ENCODE measurements at places on chromosomes 13 and 19. TPM values are rescaled to one million over a fixed set of nuclear protein-coding genes. Genes with fewer than 3 reads are reported as not detected.

ADAT3 gene
- total RNA-seq = 5.9 TPM

GRCh38 chr19:44611812-44612295, 1.5 kb upstream of the IGSF23 start:
- no peak for DNase-seq
- no peak overlapping the region for H3K27ac ChIP-seq
- H3K36me3 ChIP-seq = no peaks in the 10 kb centered on the region
- H3K27me3 ChIP-seq = no peaks in the 10 kb centered on the region
- no peak overlapping the region for H3K4me3 ChIP-seq
- H3K4me1 ChIP-seq = peaks cover 15% of the 10 kb centered on the region

DNA sequence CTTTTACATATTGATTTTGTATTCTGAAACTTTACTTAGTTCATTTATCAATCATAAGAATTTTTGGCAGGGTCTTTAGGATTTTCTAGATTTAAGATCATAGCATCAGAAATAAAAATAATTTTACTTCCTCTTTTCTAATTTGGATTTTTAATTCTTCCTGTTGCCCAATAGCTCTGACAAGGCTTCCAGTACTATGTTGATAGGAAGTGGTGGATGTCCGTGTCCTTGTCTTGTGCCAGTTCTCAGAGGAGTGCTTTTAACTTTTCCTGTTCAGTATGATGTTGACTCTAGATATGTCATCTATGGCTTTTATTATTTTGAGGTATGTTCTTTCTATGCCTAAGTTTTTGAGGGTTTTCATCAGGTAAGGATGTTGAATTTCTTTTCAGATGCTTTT, 7.7 kb upstream of the KIR2DL4 start:
- H3K27ac ChIP-seq = no peak overlapping the region
- DNase-seq = no peak
- no peaks in the 10 kb centered on the region for H3K36me3 ChIP-seq
- peaks cover 59% of the 10 kb centered on the region for H3K27me3 ChIP-seq

GRCh38 chr19:19630426-19630825, 2.4 kb upstream of the LPAR2 start:
- DNase-seq = no peak
- H3K36me3 ChIP-seq = peaks cover 38% of the 10 kb centered on the region
- no peaks in the 10 kb centered on the region for H3K27me3 ChIP-seq
- H3K27ac ChIP-seq = peak overlapping the region; percentile 42

DNA sequence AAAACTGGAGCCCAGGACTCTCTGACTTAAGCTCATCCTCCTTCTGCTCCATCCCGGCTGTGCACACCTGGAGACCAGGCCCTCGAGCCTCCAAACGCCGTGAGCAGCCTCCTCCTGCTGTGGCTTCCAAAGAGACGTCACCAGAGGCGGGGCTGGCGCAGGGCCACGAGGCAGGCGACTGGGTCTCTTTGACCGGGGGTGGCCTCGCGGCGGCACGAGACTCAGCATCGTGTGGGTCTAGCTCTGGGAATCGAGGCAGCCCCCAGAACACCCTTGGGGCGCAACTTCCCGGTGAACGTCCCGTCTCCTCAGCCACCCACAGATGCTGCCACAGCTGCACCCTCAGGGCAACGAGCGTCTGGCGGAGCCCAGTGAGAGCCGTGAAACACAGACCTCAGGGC, 22.8 kb downstream of the RASA3 start:
- H3K4me1 ChIP-seq = peaks cover 72% of the 10 kb centered on the region
- peak overlapping the region; percentile 96 for H3K27ac ChIP-seq
- no peaks in the 10 kb centered on the region for H3K27me3 ChIP-seq
- H3K36me3 ChIP-seq = peaks cover 20% of the 10 kb centered on the region

ZNF426 gene
- total RNA-seq = 18.8 TPM

GRCh38 chr19:50520822-50521465, 7.2 kb upstream of the ASPDH start:
- no peaks in the 10 kb centered on the region for H3K4me1 ChIP-seq
- peaks cover 20% of the 10 kb centered on the region for H3K27me3 ChIP-seq

GRCh38 chr19:56372281-56372680, 21.1 kb downstream of the ZNF582 start:
- DNase-seq = no peak
- H3K27me3 ChIP-seq = no peaks in the 10 kb centered on the region
- no peak overlapping the region for H3K4me3 ChIP-seq
- peaks cover 99% of the 10 kb centered on the region for H3K36me3 ChIP-seq
- no peak overlapping the region for H3K27ac ChIP-seq
- H3K4me1 ChIP-seq = peaks cover 21% of the 10 kb centered on the region

DNA sequence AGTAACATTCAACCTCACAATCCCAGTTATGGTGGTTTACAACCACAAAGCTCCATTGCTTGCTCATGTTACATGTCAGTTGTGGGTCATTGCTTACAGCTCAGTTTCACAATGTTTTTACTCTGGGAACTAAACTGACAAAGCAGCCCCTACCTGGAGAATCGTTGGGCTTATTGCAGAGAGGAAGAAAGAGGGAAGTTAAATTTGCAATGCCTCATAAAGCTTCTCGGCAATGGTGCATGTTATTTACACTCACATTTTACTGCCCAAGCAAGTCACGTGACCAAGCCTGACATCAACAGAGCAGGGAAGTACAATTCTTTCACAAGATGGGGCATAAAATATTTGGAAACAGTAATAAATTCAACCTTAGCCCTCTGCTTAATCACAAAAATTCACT, 441.6 kb downstream of the TDRD3 start:
- H3K4me1 ChIP-seq = no peaks in the 10 kb centered on the region
- H3K27ac ChIP-seq = no peak overlapping the region
- no peak for DNase-seq
- H3K36me3 ChIP-seq = no peaks in the 10 kb centered on the region

- DNase-seq = no peak
- no peak overlapping the region for H3K27ac ChIP-seq
- H3K4me3 ChIP-seq = no peak overlapping the region
- no peaks in the 10 kb centered on the region for H3K27me3 ChIP-seq
- H3K36me3 ChIP-seq = no peaks in the 10 kb centered on the region
Measured at GRCh38 chr13:65555962-65556361, 1674.2 kb downstream of the PCDH9 start.

DNA sequence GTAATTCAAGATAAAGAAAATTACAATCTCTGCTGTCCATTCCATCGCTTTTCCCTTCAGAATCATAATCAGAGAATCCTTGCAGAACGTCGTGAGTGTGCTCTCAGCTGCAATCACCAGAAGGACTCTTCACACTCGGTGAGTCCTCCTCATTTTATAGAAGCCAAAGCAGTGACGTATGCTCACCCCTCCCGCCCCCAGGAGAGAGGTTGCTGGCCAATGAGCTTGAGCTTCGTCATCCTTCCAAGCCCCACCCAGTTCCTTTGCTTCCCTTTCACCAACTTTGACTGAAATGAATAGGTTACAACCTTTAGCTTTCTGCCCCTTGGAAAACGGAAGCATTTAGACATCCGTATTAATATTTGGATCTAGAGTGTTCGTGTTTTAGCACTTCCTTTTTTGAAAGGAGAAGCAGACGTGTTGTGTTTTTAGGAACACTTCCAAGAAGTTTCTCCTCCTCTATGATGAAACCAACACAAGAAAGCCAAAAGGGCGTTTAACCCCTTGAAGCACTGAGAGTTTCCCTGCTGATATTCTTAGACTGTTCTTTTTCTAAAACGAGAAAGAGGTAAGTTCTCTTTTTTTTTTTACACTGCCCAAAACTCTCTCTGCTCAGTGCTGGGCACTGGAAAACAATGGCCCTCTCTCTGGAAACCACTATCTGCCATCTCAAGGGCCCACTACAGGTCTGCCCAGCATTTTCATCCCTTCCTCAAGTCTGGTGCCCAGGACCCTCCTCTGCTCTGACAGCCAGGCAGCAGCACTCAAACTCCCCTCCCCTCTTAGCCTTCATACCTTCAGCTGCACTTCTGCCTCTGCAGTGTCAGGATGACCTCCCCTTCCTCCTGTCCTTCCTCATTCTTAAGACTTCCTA, 44.3 kb upstream of the CEACAM21 start:
- H3K27me3 ChIP-seq = peaks cover 3% of the 10 kb centered on the region
- H3K36me3 ChIP-seq = peaks cover 51% of the 10 kb centered on the region
- peak overlapping the region; percentile 87 for H3K4me3 ChIP-seq

- H3K27ac ChIP-seq = no peak overlapping the region
- H3K4me3 ChIP-seq = no peak overlapping the region
Measured at GRCh38 chr13:62767473-62767872, 1351.8 kb upstream of the PCDH20 start.

ATP1A3 gene
- total RNA-seq = 4.3 TPM

SPRYD7 gene
- 8.1 TPM for total RNA-seq

GARIN5A gene
- total RNA-seq = 0.52 TPM

- peaks cover 11% of the 10 kb centered on the region for H3K4me1 ChIP-seq
- H3K27me3 ChIP-seq = peaks cover 4% of the 10 kb centered on the region
- no peak for DNase-seq
- no peaks in the 10 kb centered on the region for H3K36me3 ChIP-seq
- H3K27ac ChIP-seq = no peak overlapping the region
- no peak overlapping the region for H3K4me3 ChIP-seq
Measured at GRCh38 chr13:98409281-98409680, 167.6 kb downstream of the STK24 start.

DNA sequence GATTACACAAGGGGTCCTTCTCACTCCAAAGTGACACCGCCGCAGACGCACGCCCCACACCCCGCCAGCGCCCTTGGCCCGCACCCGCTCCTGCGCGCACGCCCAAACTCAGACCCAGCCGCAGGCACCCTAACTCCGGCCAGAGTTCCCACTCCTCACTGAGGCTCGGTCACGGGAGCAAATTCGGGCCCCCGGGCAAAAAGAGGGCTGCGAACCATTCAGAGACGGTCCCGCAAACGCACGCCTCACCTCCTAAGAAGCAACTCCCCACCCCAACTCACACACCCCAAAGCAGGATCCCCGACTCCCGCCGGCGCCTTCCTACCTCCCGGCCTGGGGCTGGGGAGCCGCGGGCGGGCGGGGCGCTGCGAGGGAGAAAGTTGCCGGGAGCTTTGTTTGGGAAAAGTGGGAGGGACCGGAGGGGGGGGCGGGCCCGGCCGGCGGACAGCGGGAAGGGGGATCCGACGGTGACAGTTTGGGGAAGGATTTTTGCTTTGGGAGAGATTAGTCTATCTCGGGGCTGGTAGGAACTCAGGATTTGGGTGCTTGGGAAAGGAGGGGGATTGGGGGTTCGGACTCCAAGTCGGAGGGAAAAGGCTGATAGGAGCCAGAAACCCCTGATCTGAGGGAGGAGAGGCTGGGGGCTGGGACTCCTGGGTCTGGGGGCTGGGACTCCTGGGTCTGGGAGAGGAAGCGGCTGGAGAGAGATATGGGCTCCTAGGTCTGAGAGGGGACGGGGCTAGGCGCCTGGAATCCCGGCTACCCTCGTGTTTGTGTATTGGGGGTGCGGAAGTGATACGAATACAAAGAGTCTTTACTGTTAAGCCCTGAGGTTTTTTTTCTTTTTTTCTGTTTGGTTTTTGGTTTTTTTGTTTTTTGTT, at the start of gene TEAD2:
TSS of gene TEAD2 (minus strand) at position 369 of the 881 bp plus-strand sequence. CDS start 2,341 bp downstream, outside the sequence.
- no peak within 1 kb of the TSS for H3K27ac ChIP-seq
- H3K27me3 ChIP-seq = peaks cover 7% of the 10 kb centered on the region
- no peak for DNase-seq
- H3K4me3 ChIP-seq = peak within 1 kb of the TSS; percentile 53
- H3K36me3 ChIP-seq = no peaks in the 10 kb centered on the region

GRCh38 chr19:2421581-2422306, 5.6 kb downstream of the TIMM13 start:
- peak overlapping the region; percentile 60 for H3K27ac ChIP-seq
- no peaks in the 10 kb centered on the region for H3K27me3 ChIP-seq
- peaks cover 13% of the 10 kb centered on the region for H3K36me3 ChIP-seq
- DNase-seq = no peak

DNA sequence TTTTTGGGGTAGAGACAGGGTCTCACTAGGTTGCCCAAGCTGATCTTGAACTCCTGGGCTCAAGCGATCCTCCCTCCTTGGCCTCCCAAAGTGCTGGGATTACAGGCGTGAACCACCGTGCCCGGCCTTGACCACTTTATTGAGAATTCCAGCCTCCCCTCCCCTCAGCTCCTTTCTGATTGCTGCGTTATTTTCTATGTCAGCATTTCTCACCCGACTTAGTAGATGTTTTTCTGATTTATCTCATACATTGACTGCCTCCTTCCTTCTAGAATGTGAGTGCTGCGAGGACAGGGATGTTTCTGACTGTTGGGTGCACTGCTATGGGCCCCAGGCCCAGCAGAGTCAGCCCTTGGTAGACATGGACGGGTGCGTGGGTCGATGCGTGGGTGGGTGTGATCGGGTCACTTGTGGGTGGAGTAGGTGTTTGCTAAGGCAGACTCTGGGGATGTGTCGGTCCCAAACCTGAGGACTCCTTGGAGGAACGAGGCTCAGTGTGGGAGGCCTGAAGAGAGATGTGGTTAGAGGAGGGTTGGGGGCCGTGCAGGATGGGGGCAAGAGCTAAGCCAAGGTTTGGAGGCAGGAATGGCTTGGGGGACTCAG, 34.2 kb upstream of the NCCRP1 start:
- H3K36me3 ChIP-seq = no peaks in the 10 kb centered on the region
- no peak overlapping the region for H3K27ac ChIP-seq
- DNase-seq = no peak
- peaks cover 18% of the 10 kb centered on the region for H3K4me1 ChIP-seq

ZNF442 gene
- 1.7 TPM for total RNA-seq

CATSPERD gene
- not detected for total RNA-seq

NTN5 gene
- 0.21 TPM for total RNA-seq

DNA sequence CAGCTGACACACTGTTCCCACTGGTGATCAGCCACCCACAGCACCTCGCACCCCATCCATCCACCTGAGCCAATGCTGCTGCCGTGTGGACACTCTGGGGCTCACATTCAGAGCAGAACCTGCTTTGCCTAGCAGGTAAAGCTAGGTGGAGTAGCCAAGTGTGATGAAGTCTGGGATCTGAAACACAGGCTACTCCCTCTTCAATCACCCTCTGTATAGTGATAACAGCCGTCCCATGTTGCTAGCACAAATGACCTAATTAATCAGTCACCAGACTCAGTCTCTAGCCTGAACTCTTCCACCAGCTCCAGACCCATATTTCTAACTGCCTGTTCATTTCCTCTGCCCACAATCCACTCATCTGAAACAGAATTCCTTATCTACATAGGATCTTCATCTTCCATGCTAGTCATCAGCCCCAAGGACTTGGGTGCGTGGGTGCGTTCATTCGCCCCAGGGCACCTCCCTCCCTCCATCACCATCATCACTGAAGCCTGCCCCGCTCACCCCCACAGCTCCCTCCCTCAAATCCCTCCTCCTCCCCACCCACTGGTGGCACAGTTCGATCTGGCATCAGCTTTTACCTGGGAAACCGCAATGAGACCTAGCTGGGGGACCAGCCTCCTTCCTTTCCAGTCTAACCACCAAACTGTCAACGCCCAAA, 19.8 kb downstream of the STK24 start:
- peak overlapping the region; percentile 38 for H3K27ac ChIP-seq
- no peaks in the 10 kb centered on the region for H3K27me3 ChIP-seq
- H3K4me3 ChIP-seq = no peak overlapping the region
- H3K36me3 ChIP-seq = peaks cover 57% of the 10 kb centered on the region
- no peak for DNase-seq

ZNF28 gene
- total RNA-seq = 14.0 TPM

P2RY11 gene
- 57.8 TPM for total RNA-seq

- H3K4me1 ChIP-seq = peaks cover 8% of the 10 kb centered on the region
- no peak overlapping the region for H3K4me3 ChIP-seq
- no peak overlapping the region for H3K27ac ChIP-seq
- H3K36me3 ChIP-seq = no peaks in the 10 kb centered on the region
- no peaks in the 10 kb centered on the region for H3K27me3 ChIP-seq
Measured at GRCh38 chr19:17483605-17484002, 13.3 kb downstream of the SLC27A1 start.

- no peaks in the 10 kb centered on the region for H3K27me3 ChIP-seq
- no peak for DNase-seq
- no peak overlapping the region for H3K4me3 ChIP-seq
Measured at GRCh38 chr13:63843766-63844699, 2428.4 kb upstream of the PCDH20 start.
